Activated CD4-positive, alpha-beta T cell treated with anti-CD3 and anti-CD28 coated beads, Interleukin-2, amount 50 U/mL, for 24 hours (primary cell): ENCODE measurements at places on chromosomes 7 and 10.

- no peak for DNase-seq
These were observed 147.9 kb upstream of the FZD8 start for GRCh38 chr10:35789996-35790395.

DNA sequence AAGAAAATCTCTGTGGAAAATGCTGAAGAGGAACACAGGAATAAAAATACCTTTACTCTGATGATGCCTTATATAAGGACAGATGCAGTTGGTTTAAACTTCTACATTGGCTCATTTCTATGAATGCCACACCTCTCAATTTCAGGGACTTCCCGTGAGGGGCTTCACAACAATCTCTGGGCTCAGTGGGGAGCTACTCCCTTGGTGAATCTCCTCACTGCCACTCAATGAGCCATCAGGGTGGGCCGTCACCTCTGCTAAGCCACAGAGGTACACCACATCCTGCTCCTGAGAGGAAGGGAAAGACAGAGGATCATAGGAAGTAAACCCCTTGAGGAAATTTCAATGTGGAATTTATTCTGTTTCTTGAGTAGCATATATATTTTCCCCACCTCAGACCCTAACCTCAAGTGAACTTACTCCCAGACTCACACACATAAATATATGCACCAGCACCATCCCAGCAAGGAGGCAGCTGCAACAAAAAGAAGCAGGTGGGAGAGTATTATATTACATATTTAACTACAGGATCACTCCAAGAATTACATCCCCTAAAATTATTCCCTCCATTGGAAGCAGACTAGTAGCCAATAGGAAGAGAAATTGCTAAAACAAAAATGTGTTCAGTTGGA is 63.3 kb upstream of the PRSS1 start:
- no peak for DNase-seq

- no peak for DNase-seq
These were observed 1.7 kb upstream of the C7orf25 start for GRCh38 chr7:42913591-42913990.

DNA sequence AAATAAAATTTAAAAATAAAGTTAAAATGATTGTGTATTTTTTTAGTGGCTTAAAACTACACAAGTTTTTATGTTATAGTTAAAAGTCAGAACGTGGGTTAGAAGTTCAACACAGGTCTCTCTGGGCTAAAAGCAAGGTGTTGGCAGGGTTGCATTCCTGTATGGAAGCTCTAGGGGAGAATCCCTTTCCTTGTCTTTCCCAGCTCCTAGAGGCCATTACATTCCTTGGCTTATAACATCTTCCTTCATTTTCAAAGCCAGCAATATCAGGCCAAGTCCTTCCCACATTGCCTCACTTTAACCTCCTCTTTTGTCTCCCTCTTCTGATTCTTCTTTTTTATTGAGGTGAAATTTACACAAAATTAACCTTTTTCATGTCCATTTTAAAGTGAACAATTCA is 52.4 kb upstream of the EEPD1 start:
- DNase-seq = no peak

DNA sequence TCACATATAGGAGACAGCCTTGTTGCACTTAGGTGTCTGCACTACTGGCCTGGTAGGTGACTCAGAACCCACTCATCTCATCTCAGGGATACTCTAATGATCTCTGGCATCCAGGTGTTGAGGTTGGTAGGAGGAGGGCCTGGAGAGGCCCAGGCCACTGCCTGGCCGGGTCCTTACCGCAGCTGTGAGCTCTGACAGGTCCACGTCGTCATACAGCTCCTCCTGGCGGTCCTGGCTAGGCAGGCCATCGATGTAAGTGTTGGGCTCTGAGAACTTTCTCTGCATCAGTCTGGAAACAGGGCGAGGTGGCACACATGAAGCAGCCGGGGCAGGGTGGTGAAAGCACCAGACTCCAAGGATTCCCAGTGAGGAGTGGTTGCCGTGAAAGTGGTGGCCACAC is 62.1 kb downstream of the VWA2 start:
- DNase-seq = no peak

- DNase-seq = no peak
These were observed 320.7 kb downstream of the HGF start for GRCh38 chr7:81449105-81449504.

GRCh38 chr10:43573250-43574000 is 991 bp downstream of the ZNF239 start:
- no peak for DNase-seq

- no peak for DNase-seq
These were observed 197.9 kb downstream of the CDCA7L start for GRCh38 chr7:21747806-21748205.

- DNase-seq = no peak
These were observed 549.5 kb downstream of the DNAJB6 start for GRCh38 chr7:157886266-157886665.

DNA sequence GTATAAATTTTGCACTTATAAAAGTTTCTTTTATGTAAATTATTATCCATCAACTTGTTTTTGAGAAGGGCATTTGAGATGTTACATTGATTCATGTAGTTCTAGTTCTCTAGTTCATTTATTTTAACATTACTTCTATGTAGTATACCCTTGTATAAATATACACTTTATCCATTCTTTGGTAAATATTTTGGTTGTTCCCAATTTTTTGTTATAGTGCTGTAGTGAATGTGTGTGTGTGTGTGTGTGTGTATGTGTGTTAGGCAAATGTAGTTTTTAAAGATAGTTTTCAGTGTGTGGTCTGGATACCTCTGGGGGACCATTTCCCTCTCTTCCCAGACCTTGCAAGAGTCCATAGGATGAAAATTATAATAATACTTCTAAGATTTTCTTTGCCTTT is 15.0 kb downstream of the PRKAR2B start:
- DNase-seq = no peak

DNA sequence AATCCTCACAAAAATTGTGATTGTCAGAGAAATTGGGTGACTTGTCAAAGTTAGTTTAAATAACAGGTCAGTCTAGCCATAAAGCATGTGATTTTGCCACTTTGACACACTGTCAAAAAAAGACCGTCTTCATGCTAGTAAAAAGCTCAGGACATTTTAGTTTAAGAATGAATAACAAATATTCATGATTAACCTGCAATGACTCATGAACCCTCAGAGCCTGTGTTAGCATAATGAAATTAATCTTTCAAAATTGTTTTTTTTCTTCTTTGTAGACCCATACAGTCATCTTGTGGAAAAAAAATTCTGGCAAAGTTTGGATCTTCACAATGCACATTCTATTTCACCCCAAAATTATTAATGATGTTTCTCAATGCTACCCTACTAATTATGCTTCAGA is 255.2 kb upstream of the POT1 start:
- no peak for DNase-seq

- DNase-seq = no peak
These were observed 108.7 kb upstream of the PFKP start for GRCh38 chr10:2958659-2959058.

GRCh38 chr7:140230861-140231770 is 54.3 kb upstream of the KDM7A start:
- DNase-seq = peak; percentile 54

- DNase-seq = no peak
These were observed 1081.5 kb upstream of the C7orf33 start for GRCh38 chr7:147509035-147509501.

DNA sequence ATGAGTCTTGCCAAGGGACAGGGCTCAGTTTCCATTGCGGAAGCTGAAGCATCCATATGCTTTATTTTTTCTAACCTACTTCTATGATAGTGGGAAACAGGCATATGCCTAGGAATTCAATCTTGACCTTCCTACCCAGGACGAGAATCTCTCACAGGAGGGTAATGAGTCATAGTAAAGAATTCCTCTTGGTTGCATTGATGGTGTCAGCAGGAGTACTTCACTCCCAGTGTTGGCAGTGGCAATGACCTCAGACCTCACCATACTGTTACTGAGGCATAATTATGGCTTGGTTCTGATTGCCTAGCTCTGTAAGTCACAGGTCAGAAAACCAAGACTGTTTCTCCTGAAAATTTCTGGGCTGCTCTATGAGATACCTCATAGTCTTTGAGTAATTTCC is 552.9 kb downstream of the ARL4A start:
- no peak for DNase-seq

- DNase-seq = no peak
These were observed 620 bp downstream of the ZRANB1 start for GRCh38 chr10:124942317-124943169.

GRCh38 chr7:34133356-34133982 is 228.1 kb downstream of the BMPER start:
- DNase-seq = no peak

DNA sequence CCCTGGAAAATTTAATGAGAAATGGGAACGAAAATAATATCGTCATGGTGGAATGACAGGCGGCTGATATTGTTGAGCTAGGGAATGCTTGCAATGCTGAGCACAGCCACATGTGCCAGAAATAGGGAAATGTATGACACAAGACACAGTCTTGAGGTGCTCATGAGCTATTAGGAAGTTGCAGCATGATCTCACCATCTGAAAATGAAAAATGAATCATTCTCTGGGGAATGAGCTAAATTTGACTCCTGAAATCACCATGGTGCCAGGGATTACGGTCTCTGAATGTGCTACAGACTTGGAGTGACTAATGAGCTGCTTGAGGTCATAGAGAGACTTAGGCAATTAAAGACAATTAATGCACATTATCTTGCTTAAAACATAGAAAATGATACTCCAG is 845.0 kb downstream of the CNTNAP2 start:
- no peak for DNase-seq

DNA sequence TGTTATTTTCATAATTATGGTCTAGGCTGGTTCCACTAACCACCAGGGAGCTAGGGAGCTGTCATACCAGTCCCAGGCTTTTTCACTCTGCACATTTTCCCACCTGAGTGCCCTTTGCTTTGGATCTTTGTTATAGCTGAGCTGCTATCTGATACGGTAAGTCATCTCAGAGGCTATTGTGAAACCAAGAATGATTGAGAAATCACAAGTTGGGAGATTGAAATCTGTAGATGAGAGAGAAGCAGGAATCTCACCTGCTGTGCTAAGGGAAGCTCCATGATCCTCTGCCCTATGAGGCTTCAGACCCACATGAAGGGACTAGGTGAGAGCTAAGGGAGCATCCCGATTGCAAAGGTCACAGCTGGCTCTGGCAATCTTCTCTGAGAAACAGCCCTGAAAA is 307.8 kb downstream of the REEP3 start:
- no peak for DNase-seq

DNA sequence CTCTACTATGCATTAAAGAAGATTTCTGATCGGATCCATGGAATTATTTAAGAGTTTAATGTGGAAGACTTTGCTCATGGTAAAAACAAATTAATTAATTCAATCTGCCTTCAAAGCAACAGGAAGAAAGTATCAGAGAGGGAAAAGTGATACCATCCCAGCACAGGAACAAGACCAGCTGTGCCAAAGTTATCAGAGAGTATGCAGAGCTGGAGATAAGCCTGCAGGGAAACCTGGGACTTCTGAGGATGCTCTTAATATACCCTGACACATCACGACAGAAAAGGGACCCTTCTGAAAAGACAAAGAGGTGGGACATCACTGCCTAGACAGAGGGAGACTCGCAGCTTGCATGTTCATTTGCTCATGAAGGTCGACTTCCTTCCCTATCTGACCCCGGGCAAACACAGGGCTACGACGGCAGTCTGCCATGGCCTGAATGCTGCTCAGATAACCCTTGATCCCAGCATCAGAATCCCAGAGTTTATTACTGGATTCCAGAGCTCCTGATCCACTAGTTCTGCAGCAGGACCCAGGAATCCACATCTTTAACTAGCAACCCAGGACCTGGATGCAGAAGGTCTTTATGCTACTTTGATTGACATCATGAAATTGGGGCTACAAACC is 29.5 kb downstream of the FAM171A1 start:
- DNase-seq = no peak

DNA sequence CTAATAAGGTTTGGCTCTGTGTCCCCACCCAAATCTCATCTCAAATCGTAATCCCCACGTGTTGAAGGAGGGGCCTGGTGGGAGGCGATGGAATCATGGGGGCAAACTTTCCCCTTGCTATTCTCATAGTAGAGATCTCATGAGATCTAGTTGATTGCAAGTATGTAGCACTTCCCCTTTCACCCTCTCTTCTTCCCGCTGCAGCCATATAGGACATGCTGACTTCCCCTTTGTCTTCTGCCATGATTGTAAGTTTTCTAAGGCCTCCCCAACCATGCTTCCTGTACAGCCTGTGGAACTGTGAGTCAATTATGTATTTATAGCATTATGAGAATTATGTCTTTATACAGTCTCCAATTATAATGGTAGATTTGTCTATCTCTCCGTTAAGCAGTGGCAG is 594.5 kb downstream of the ACTR3B start:
- DNase-seq = no peak

DNA sequence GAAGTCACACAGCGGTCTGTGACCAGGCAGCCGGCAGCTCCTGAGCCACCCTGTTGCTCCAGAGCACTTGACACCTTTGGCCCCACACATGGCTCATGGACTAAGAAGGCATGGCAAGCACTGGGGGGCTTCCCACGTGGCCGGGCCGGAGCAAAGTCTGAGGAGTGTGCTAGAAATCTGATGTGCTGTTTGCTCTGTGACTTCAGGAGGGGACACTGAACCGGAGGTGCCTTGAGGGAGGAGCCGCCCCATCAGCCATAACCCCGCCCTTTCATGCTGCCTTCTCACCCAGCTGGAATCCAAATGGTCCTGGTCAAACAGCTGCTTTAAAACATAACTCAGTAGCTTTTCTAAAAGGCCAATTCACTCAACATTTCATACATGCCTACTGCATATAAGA is 33.5 kb downstream of the PROSER2 start:
- no peak for DNase-seq

- no peak for DNase-seq
These were observed 6.0 kb upstream of the TAS2R38 start for GRCh38 chr7:141979568-141979967.

GRCh38 chr10:118534136-118534535 is 61.3 kb downstream of the PRLHR start:
- no peak for DNase-seq

DNA sequence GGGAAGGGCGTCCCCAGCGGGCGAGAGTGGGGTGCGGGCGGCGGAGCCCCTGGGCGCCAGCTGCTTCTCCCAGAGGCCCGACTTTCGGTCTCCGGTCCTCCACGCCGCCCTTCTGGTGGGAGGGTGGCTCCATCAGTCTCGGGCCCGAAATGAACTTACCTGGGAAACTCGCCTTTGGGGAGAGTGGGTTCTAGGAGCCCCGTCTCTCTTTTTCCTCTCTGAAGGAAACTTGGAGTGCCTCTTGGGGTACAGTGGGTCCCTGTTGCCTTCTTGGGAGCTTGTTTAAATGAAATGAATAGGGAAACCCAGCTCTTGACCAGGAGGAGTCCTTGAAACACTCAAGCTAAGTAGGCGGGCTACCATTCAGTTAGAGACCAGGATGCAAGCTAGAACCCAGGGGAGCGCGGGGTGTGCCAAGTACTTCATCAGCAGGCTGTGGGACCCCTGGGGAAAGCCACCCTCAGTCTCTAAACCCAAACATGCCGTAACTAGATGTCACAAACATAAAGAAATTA is 1.3 kb downstream of the SLC26A4 start:
- no peak for DNase-seq

GRCh38 chr10:58715061-58715460 is 202.4 kb downstream of the BICC1 start:
- DNase-seq = no peak
